ENCODE measurements at places on chromosomes 6 and 20. TPM values are rescaled to one million over a fixed set of nuclear protein-coding genes. Genes with fewer than 3 reads are reported as not detected.

DNA sequence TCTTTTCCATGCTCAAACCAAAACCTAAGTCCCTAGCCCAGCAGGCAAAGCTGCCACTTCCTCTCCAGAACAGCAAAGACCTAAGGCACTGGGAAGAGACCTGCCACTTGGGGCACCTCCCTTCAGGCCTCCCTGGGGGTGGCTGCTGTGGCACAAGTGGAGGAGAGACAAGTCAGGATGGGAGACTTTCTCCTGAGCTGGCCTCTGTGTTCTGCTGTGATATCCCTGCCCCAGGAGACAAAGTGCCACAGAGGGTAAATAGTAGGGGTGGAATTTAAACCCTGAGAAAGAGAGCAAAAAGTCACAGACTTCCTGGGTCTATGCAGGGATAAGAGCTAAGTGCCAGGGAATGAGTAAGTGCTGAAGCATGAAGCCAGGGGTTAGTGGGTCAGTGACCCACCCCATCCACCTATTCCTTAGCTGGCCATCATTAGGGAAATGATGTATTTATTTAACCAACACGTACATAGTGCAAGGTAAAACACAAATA lies 84.2 kb downstream of the MRPL14 start:
- no peak for DNase-seq

DNA sequence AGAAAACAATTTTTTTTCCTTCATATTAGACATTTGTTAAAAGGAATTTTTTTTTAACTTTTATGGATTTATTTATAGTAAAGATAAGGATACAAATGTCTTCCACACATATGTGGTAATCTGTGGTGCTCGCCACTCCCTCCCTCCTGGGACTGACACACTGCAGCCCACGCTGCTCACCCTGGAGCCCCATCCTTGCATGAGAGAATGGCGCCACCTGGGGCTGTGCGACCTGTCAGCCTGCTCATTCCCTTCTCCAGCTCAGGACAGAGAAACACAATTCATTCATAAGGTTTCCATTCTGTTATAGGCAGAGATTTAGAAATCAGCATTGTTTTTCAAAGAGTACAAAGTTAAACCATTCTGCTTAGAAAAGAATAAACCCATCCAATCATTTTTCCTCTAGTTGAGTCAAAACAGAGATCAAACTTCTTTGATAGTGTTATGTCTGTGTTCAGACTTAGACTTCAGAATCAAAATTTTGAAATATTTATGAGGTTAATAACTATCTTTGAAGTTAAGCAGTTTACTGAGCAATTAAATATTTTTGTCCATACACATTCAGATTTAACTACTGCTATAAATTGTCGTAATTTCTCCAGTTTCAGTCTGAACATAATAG lies 42.8 kb upstream of the DYNLRB1 start:
- peak; percentile 72 for DNase-seq

- no peak for DNase-seq
Observed at GRCh38 chr6:9745966-9746365, 668.9 kb downstream of the TFAP2A start.

The OPRM1 gene
- total RNA-seq, result not detected

DNA sequence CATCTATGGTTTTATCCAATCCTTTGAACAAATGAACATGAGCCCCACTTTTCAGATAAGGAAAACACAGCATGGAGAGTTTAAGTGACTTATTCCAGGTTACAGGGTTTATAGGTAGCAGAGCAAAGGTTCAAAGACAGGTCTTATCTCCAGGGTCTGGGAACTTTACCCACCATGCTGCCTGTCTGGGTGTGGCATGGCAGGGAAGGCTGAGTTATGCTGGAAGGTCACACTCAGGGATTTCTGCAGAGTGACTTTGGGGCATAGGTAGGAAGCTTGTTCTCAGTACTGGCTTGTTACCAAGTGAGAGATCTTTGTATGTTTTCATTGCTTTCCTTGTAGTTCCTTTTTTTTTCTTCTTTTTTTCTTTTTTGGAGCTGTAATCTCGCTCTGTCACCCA lies 1.8 kb downstream of the ZNF831 start:
- no peak for DNase-seq

The TPBG gene
- 0.43 TPM for total RNA-seq

Data from activated CD4-positive, alpha-beta T cell treated with anti-CD3 and anti-CD28 coated beads for 36 hours (primary cell).